ENCODE measurements at places on chromosomes 1 and 21.

GRCh38 chr1:168437821-168438220 lies 106.0 kb downstream of the XCL2 start:
- no peak for DNase-seq

DNA sequence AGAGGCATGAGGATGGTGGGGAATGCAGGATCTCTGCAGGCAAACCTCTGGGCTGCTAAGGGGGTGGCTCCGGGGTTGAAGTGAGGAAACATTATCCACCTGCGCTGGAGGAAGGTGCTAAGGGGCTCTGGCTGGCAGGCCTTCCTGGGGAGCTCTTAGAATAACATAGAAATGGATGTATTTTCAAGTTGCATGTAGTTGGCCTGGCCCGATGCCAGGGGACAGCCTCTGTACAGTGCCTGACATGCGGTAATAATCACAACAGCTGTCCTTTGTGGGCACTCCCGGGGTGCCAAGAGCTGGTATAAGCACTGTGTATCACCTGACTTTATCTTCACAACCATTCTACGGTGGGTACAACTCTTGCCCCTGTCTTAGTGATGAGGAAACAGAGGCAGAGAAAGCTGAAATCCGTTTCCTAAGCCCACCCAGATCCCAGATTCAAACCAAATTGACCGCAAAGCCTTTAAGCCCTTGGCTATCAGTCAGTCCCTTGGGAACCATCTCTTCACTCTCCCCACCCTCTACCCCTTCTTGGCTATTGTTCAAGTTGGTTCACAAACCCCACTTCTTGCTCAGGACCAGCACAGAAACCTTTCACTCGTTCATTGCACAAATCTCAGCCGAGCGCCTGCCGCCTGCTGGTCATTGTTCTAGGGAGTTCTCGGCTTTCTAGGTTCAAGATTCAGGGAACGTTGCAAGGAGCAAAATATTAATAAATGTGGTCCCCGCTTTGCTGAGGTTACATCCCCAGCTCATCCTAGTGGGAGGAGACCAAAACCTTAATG lies 30.9 kb downstream of the PADI4 start:
- no peak for DNase-seq

DNA sequence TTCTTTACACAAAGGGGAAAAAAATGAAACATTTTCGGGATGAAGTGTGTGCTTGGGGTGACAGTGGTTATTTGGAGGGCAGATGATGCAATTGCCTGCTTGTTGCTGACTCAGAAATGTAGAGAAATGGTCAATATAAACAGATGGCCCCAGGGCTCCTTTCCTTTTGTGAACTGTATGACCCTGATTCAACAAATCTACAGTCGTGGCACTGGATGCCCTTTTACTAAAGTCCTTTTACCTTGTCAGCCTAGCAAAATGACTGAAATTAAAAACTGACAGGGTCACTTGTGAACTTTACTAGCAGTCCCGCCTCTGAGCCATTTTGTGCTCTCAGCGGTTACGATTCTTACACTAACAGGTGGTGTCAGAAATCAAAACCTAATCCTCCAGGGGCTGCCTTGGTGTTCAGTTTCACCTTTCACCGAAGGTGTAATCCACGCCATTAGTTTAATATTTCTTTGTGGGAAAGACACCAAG lies 49.8 kb downstream of the GREM2 start:
- DNase-seq = no peak

DNA sequence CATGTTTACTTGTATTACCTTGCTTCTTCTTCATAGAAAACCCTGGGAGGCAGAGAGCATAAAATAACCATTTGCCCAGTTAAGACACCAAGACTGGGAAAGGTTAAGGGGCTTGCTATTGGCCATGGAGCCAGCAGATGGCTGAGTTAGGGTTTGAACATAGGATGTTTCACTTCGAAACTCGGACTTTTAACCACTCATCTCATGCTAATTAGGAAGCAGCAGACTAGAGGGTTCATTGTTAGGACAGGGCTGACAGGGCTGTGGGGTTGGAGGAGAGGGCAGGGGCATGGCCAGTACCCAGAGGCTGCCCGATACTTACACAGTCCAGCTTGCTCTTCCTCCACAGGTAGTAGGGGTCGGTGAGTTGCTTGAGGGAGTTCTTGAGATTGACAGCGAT lies 17.0 kb downstream of the SLC26A9 start:
- no peak for DNase-seq

DNA sequence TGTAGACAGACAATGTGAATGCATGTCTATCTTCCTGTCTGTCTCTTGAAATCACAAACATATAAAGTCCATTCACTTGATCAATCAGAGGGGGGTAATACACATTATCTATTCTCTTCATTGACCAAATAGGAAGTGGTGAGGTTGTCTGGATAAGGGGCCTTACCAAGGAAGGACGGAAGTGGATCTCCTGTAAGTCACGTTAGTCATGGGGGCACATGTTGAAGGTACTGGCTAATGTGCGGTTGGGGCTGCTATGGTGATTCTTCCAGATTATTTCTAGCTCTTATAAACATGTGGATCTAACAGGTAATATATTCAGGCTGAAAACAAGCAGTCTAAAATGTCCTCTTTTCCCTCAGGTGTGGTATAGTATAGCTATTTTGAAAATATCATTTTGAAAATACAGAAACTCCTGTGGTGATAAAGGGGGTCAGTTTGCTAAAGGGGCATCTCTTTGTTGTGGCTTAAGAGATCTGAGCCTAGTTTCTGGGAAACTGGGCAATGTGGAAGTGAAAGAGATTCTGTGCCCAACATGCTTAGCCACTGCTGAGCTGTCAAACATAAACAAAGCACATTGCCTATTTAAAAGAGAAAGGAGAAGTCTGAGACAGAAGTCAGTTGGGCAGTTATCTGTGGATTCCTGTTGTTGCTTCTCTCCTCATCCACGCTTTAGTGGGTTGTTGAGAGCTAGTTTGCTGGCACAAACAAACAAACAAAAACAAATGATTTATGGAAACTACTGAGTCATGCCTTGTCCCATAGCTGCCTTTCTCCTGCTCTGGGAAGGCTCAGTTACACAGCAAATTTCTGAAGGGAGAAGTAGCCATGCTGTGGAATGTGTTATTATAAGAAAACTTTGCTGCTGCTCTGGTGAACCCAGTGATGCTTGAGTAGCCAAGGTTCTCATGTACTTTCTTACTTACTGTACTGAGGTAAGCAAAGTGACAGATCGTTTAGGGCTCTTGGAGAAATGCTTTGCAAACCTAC lies 166.9 kb downstream of the HLX start:
- no peak for DNase-seq

- DNase-seq = no peak
Observed at GRCh38 chr1:238964631-238965030, 421.7 kb upstream of the CHRM3 start.

DNA sequence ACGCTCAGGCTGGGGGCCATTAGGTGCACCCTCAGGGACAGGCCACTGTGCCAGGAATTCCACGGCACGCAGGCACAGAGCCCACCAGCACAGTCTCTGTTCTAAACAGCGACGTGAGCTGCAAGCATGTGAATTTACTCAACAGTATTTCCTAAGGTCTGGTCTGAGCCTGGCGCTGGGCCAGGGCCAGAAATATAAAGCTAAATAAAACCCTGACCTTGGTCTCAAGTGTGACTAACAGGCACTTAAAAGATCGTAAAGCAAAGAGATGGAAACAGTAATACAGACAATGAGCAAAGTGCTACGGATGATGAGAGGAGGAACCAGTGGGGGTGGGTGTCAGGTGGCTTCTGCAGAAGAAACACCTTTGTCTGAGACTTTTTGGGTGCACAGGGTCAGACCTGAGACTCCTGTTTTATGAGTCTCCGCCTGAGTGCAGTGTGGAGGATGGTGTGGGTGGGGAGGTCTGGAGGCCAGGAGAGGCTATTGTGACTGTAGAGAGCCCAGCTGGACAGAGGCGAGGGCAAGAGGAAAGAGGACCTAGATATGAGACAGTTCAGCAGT lies 53.4 kb upstream of the EDN2 start:
- no peak for DNase-seq

GRCh38 chr1:68705466-68705865 lies 208.6 kb upstream of the DEPDC1 start:
- DNase-seq = no peak

DNA sequence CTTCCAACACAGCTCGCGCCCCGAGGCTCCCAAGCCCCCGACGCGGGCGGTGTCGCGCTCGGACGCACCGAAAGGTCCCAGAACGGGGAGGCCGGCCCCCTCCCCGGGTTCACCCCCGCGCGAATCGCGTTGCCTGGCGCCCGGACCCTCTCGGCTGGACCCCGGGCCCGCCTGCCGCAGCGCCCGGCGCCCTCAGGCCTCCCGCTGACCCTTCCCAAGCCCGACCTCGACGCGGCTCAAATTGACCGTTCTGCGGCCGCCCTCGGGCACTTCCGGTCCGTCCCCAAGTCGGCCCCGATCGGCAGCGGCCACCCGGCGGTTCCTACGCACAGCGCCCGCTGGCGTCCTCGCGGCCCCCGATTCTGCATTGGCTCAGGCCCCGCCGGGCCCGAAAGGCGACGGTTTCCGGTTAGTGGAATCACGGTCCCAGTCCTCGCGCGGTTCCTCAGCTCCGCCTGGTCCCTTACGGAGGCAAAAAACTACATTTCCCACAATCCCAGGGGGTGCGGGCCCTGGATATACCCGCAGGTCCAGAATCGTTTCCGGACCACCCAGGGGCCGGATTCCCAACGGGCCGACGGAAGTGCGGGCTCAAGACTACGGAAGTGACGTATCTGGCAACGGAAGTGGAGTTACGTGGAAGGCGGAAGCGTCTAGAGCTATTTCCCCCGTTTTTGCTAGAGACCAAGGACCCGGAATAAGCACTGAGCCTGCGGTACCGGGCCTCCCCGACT lies at the start of gene AURKAIP1:
AURKAIP1 (minus strand) TSS at position 279 of the 734 bp plus-strand sequence. CDS start 451 bp downstream, outside the sequence.
- DNase-seq = peak; percentile 99

DNA sequence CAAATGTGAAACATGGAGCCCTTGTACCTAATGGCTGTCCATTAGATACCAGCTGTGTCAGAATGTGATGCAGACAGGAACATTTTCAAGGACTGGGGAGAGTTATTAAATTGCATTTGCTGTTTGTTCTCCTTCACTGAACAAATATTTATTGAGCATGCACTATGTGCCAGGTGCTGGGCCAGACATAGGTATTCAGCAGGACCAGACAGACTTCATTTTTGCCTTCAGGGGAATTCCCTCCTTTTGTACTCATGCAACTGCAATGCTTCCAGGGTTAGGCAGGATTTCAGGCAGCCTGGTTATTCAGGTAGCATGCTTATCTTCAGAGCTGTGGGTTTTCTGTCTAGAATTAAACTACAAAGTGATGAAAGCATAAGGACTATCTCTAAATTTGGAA lies 64.2 kb upstream of the SMYD2 start:
- no peak for DNase-seq

- no peak for DNase-seq
Observed at GRCh38 chr1:150909585-150910180, 16.5 kb upstream of the SETDB1 start.

DNA sequence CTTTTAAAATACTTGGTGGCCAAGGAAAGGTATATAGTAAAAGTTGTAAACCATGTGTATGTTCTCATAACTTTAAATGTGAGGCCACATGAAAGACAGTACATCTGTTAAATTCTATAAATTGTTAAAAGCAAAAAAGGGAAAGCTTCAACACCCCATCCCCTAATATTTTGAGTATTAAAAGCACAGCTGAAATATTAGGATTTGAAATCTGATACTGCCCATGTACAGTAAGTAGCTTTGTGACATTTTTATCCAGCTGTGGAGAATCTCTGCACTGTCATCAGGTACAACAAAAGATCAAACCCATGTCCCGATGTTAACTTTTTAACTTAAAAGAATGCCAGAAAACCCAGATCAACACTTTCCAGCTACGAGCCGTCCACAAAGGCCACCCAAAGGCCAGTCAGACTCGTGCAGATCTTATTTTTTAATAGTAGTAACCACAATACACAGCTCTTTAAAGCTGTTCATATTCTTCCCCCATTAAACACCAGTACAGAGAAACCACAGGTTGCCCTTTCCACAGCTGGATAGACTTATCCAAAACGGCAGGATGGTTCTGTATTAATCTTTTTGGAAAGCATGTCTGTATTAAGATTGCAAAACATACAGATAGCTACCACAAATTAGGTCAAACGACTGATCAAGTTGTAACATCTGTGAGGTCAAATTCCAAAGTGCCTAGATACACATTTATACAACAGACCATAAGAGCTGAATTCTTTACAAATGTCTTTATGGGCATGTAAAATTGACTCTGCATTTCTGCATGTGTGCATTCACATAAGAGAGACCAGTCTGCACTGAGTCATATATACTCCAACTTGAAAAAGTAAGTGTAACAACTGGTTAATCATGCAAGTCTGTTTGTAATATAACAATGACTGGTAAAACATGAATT lies 5.2 kb downstream of the IRF2BP2 start:
- DNase-seq = no peak

DNA sequence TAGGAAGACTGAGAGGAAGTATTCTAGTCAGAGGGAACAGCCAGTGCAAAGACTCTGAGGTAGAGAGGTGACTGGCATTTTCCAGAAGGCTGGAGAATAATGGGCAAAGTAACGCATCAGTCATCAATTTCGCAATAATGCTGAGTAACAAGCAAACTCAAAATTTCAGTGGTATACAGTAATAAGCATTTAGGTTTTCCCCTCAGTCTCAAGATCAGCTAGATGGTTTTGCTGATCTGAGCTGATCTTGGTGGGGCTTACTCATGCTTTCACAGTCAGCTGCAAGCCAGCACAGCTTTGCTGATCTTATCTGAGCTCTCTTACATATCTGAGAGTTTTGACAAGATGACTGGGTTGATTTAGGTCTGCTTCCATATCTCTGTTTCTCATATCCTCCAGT lies 108.7 kb downstream of the TSEN15 start:
- DNase-seq = peak; percentile 38

GRCh38 chr21:16863908-16864307 lies 648.9 kb upstream of the CXADR start:
- DNase-seq = no peak

DNA sequence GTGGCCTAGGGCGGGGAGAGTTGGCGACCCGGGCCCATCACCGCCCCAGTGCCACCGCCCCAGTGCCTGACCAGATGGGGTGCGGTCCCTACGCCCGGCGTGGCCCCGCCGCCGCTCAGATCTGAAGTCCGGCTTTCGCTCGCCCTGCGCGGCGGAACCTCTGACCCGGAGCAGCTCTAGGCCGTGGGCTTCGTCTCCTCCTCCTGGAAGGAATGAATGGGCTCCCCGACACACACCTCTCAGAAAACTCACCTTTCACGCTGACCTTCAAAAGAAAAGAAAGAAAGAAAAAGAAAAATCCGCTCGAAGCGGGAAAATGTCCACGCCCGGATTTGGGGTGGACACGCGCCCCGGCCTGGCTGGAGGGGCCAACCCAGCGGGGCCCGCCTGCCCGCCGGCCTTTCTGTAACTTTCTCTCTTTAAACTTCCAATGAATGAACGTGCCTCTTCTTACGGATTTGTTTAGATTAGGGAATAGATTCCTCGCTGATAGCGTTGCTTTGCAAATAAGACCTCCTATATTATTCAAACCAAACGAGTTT lies 5.4 kb upstream of the SIM2 start:
- no peak for DNase-seq

DNA sequence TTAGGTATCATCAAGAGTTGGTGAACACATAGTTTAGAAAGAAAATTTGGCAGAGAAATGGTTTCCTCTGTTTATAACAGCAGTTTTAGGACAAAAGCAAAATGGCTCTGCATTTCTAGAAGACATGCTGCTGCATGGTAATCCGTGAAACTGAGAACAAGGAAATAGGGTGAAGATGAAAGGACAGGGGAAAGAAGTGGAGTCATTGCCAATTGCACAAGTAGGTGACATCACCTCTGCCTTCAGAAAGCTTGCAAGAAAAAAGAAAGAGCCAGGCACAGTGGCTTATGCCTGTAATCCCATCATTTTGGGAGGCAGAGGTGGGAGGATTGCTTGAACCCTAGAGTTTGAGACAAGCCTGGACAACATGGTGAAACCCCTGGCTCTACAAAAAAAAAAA lies 217.6 kb downstream of the LMX1A start:
- DNase-seq = no peak

GRCh38 chr1:172478485-172478884 lies 34.6 kb upstream of the PIGC start:
- no peak for DNase-seq

Measured in amniotic stem cell (primary cell).